Endothelial cell of coronary artery (primary cell): ENCODE measurements at places on chromosomes 16 and 17. TPM values are rescaled to one million over a fixed set of nuclear protein-coding genes. Genes with fewer than 3 reads are reported as not detected.

Gene AGRP
- total RNA-seq = not detected in 2 replicates

Gene MYH3
- total RNA-seq = 0.38 and 0.45 TPM in 2 replicates

Gene KRTAP4-9
- total RNA-seq = not detected in 2 replicates

Gene ZNF624
- total RNA-seq = 3.8 and 5.1 TPM in 2 replicates

Gene TLCD3B
- total RNA-seq = 0.09 TPM in 2 replicates

Gene IGF2BP1
- total RNA-seq = 1.6 and 4.2 TPM in 2 replicates

Gene PMM2
- total RNA-seq = 26.5 TPM in 2 replicates

Gene HOXB8
- total RNA-seq = not detected in 2 replicates

Gene MATCAP1
- total RNA-seq = 18.4 and 18.9 TPM in 2 replicates

Gene COL1A1
- total RNA-seq = 1.2 and 725 TPM in 2 replicates

Gene DYNLRB2
- total RNA-seq = not detected in 2 replicates

Gene P2RX1
- under 0.01 TPM in 1 of 2 replicates, not detected in the other for total RNA-seq

Gene CCDC200
- total RNA-seq = not detected in 2 replicates

Gene DCAKD
- total RNA-seq = 26.7 and 27.0 TPM in 2 replicates

Gene HBA2
- not detected in 2 replicates for total RNA-seq

Gene MAP3K14
- total RNA-seq = 1.7 and 1.8 TPM in 2 replicates

Gene MYOCD
- 0.19 TPM in 1 of 2 replicates, not detected in the other for total RNA-seq

Gene SKAP1
- not detected in 2 replicates for total RNA-seq

Gene LGALS9B
- total RNA-seq = not detected in 2 replicates
